ENCODE measurements at places on chromosomes 2 and 18.

DNA sequence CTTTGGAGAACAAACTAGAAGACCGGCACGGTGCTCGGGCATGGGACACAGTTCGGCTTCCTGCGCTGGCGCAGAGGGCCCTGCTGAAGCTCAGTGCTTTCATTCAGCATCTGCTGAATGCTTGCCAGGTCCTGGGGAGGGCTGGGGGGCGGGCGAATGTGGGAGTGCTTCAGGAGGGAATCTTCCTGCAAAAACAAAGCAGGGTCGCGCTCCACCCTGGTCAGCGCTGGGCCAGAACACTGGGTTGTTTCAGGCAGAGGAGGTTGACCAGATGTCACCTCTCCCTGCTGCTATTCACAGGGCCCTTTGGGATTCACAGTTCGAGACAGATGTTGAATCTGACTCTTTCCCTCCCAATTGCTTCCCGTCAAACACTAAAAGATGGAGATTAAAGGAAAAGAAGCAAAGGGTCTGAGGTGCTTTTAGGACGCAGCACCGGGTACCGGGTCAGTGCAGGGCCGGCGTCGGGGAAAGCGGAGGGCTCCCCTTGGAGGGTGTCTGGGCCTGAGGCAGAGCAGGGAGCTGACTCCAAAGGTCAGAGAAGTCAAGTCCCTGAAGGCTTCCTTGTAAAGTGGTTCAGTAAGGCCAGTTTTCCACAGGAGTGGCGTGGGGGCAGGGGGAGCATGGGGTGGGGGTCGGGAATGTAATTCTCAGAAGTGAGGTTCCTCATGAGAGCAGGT lies 82.1 kb upstream of the PXDN start:
- no peak for DNase-seq

DNA sequence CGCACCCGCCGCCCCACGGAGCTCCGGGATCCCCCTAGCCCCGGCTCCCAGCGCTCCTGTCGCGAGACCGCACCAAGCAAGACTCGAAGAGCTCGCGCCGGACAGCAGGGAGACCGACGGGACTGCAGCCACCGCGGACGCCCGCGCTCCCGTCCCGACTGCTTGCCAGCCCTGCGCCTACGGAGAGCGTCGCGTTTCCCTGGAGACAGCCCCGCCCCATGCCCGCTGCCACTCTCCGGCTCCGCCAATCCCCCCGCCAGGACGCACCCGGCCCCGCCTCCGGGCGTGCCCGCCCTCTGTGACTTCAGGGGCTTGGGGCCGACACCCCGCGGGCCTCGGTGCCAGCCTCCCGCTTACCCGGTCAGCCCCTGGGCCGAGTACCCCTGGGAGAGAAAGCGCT lies at the start of gene ANKMY1:
Gene ANKMY1 (minus strand): TSS at position 181 of the 400 bp plus-strand sequence. CDS start 653 bp downstream, outside the sequence.
- peak; percentile 86 for DNase-seq

GRCh38 chr2:127650041-127650784 lies 4.3 kb downstream of the GPR17 start:
- no peak for DNase-seq

GRCh38 chr18:67517444-67517765 lies 885 bp upstream of the DSEL start:
- no peak for DNase-seq

GRCh38 chr2:223727562-223727961 lies 109.8 kb downstream of the AP1S3 start:
- peak; percentile 72 for DNase-seq

DNA sequence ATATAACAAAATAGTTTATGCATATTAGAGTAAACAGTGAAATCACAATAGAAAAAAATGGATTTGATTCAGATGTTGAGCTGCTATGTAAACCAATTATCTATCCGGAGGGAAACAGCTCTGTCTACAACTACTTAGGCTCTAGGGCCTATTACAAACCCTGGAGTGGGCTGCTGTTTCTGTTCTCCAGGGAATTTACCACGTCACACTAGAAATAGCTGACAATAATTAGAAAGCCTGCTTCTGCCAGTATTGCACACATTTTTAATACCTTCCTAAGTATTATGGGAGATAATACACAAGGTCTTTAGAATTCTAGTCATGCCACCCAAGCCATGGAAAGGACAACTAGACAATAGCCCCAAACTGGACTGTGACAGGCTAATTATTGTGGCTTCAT lies 411.1 kb downstream of the FIGN start:
- DNase-seq: no peak

GRCh38 chr2:168427451-168427850 lies 28.6 kb upstream of the CERS6 start:
- no peak for DNase-seq

GRCh38 chr2:161173541-161174194 lies 13.4 kb downstream of the TANK start:
- DNase-seq: no peak

DNA sequence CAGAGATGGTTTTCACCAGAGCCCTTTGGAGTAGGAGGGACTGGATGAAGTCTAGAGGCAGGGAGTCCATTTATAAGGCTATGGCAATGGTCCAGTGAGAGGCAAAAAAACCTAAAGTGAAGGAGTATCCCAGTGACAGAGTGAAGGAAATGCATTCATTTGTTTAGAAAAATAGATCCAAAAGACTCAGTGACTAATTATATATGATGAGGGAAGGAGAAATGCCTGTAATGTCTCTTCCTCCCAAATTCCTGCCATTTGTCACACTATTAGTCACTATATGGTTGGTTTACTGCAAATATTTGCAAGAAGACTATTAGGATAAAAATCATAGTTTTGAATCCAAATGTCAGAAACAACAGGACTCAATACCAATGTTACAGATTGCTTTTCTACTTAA lies 104.2 kb downstream of the ZNF521 start:
- no peak for DNase-seq

GRCh38 chr2:136665736-136666135 lies 99.6 kb upstream of the THSD7B start:
- no peak for DNase-seq

- DNase-seq: peak; percentile 58
Measured at GRCh38 chr2:134275058-134275862, 21.4 kb downstream of the MGAT5 start.

GRCh38 chr2:154437104-154437503 lies 261.4 kb upstream of the KCNJ3 start:
- DNase-seq: no peak

DNA sequence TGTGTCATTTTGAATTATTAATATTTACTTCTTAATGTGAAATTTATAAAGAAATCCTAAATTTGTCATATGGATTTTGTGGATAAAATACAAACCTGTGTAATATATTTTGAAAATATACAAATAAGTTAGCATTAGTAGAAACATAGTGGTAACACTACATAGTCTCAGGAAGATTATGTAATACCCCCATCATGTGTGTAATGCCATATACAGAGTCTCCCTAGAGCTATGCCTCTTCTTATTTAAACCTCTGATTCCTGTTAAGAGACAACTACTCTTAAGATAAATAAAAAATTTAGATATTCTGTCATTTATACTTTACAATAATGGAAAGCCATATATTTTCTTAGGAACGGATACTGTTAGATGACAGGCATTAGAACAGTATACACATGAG lies 2012.0 kb upstream of the LRRTM1 start:
- DNase-seq: no peak

DNA sequence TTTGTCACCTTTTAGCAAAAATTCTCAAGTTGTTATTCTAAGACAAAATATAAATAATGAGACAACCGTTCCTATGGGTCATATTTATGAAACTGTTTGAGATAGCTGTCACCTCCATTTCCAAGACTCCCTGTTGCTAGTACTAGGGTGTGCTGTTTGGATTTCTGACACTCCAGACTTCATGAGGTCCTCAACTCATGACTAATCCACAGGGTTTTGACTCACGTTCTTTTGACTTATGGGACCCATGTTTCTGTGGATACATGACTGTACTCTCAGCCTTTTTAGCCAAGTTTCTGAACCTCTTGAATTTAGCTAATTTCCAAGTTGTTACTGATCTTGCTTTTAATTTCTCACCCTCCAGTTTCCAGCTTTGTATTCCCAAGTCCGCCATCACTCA lies 178.7 kb upstream of the FAM98A start:
- no peak for DNase-seq
